ENCODE measurements at places on chromosomes 6 and 20. TPM values are rescaled to one million over a fixed set of nuclear protein-coding genes. Genes with fewer than 3 reads are reported as not detected.

- DNase-seq = peak; percentile 91
Measured at GRCh38 chr6:75098709-75099108, 107.1 kb downstream of the COL12A1 start.

DNA sequence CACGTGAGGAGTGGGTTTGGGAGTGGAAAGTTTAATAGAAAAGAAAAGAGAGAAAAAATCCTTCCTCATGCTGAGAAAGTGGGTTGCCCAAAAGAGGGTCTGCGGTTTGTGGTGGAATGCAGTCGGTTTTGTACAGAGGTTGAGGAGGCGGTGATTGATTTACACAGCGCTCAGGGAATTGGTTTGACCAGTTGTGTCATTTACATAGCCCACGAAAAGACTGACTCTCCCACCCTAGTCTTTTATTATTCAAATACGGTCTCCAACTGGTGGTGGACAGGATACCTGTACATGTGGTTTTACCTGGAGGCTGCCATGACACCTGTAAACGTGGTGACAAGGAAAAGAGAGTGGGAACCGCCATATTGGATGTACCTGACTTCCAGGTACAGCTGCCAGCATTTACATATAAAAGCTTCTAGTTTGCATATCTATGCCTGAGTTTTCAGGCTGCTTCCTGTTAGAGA lies 42.1 kb downstream of the HLA-DPB1 start:
- DNase-seq = no peak

DNA sequence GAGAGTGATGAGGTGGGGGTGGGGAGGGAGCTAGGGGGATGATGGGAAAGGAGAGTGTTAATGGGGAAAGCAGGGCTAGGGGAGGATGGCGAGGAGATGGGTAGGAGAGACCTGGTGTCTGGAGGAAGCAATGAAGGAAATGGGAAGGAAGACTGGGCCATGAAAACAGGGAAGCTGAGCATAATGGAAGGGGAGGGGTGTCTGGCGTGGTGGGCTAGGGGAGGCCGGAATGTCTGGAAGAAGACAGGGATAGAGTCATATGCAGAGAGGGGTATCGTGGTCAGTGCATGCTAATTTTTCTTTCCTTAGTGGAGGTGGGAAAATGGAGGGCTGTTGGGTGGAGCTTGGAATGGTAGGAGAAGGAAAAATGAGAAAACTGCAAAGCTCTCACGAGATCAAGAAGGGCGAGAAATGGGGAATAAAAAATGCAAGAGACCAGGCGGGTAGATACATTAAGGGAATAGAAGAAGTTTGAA lies 423 bp downstream of the KLHDC3 start:
- no peak for DNase-seq

DNA sequence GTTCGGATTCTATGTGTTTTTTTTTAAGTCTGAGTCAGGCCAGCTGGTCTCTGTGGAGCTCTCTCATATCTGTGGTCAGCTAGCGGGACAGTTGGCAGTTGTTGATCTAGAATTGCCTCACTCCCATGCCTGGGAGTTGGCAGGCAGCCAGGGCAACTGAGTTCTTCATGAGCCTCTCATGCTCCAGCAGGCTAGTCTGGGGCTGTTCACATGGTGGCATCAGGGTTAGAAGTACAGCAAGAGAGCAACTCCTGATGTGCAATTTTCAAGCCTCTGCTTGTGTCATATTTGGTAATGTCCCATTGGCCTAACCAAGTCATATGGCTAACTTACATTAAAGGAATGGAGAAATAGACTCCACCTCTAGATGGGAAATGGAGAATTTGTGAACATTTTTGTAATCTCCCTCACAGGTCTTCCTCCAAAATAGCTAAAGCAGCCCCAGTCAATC lies 6.7 kb upstream of the IFT52 start:
- DNase-seq = no peak

TRIM10 gene
- not detected for total RNA-seq

- DNase-seq = no peak
Measured at GRCh38 chr20:13022401-13023155, 13.8 kb downstream of the SPTLC3 start.
